Osteocyte (in vitro differentiated cells): ENCODE measurements at places on chromosomes 6 and 20.
A peak's percentile ranks its signal among the peaks of the same experiment; 100 is the strongest.

DNA sequence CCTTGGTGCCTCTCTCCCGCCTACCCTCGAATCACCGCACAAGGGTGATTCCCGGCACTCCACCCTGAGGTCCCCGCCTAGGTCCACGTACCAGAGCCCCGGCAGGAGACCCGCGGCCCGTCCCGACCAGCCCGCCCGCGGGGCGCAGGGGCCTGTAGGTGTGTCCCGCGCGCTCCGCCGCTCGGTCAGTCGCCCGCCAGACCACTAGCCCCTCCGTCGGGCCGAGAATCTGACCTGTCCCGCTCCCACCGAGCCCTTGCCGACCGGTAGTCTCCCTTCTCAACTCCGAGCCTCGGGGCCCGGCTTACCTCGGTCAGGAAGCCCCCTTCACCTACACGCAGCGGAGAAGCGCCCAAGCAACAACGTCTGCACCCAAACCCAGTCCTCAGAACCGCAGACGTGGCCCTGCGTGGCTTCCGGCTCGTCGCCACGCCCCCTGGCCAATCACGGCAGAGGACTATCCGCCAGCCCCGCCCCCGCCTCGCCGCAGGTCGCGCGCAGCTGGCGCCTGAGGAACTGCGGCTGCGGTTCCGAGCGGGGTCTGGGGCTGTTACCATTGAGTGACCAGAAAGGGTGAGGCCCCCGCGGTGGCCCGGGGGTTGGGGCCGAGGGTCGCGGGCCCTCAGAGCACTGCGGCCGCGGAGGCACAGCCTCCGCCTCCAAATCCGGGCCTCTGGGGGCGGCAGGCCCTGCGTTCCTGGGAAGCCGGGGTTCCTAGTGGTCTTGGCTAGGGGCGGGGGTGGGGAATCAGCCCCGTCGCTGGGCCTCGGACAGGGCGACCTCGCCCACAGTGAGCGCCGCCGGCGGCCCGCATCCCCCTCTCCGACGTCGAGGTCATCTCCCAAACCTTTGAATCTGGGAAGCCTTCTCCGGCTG, at the start of the genes PGM3 and RWDD2A:
Gene PGM3, minus strand, starts transcription at position 395 of the 876 bp plus-strand sequence. CDS start 2,253 bp downstream, outside the sequence.
Gene RWDD2A, plus strand, starts transcription at position 487 of the 876 bp plus-strand sequence. CDS start 1,095 bp downstream, outside the sequence.
- peak; percentile 95 for DNase-seq

- no peak for DNase-seq
Observed at GRCh38 chr20:9555781-9556180, 41.4 kb downstream of the LAMP5 start.

GRCh38 chr6:82017288-82017687, 230.3 kb downstream of the IBTK start:
- DNase-seq: no peak

DNA sequence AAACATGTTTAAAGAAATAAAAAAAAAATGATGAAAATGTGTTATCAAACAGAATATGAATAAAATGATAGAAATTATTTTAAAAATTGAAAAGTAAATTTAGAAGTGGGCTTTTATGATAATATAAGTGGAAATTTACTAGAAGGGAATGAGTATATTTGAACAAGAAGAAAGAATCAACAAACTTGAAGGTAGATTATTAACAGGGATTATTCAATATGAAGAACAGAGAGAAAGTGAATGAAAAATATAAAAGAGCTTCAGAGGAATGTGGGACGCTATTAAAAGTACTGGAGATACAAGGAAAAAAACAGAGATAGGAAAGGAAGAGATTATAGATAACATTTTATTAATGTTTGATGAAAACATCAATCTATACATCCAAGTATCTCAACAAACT, 1014.4 kb upstream of the CITED2 start:
- no peak for DNase-seq

- DNase-seq: no peak
Observed at GRCh38 chr6:113903666-113904330, 46.7 kb downstream of the MARCKS start.

GRCh38 chr6:26485112-26485780, 14.9 kb upstream of the BTN1A1 start:
- DNase-seq: no peak

DNA sequence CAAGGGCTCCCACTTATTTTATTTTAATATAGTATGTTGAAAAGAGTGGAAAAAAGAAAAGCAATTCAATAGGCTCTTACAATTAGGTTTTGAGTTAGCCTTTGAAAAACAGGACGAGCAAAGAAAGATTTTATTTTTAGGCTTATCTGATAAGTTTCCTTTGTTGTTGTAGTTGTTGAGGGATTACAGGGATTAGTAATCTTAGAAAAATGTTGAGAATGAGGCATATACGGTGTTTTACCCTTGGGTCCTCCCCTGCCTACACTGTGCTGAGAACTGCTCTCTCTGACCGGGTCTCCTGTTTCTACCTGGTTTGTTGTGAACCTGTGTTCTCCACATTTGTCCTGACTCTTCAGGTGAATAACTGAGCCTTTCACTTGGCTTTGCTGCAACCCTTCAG, 16.7 kb downstream of the TRAPPC3L start:
- DNase-seq: no peak

DNA sequence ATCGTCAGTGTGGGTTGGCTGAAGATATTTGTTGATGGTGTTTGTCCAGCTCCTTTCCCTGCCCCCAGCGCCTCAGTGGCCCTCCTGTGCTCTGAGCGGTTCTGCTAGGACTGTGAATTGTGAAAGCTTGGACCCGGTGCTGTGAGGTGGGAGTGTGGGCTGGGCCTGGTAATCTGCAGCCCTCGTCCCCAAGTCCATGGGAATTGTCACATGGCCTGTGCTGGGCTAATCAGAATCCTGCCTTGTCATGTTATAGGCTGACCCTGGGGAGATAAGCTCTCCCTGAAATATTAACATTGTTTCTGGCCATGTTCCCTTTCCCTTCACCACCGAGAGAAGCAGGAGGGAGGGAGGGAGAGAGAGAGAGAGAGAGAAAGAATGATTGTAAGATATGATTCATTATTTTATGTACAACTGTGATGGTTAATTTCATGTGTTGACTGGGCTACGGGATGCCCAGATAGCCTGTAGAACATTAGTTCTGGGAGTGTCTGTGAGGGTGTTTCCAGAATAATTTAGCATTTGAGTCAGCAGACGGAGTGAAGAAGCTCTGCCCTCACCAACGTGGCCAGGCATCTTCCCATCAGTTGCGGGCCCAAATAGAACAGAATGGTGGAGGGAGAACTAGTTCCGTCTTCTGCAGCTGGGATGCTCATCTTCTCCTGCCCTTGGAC, 62.4 kb downstream of the TFAP2C start:
- no peak for DNase-seq

GRCh38 chr20:6395695-6396094, 272.9 kb upstream of the FERMT1 start:
- no peak for DNase-seq

DNA sequence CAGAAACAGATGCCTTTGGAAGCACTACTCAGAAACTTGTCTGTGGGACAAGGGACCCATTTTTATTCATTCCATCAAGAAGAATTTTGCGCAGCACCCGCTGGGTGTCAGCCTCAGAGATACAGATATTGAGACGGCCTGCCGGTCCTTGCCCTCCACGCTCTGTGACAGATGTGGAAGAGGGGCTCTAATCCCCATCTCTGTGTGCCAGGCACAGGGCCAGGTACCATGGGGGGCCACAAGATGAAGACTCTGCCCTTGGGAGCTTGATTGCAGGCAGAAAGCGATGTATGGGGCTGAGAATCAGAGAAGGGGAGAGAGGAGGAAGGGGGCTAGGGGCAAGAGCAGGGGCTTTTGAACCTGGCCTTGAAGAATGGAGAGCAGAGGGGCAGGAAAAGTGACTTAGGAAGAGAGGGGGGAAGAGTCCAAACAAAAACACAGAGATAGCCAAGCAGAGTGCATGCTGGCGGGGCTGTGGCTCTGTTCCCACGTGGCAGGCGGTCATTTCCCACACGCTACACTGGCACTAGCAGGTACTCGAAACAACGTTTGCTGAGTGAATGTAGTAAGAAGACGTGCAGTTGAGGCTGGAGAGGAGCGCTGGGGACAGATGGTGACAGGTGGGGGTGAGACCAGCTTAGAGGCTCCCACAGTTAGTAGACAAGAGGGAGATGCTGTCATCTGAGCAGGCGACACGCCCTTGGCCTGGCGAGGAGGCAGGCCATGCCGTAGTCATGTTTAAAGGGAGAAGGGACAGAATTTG, 170.3 kb upstream of the SNX9 start:
- no peak for DNase-seq

DNA sequence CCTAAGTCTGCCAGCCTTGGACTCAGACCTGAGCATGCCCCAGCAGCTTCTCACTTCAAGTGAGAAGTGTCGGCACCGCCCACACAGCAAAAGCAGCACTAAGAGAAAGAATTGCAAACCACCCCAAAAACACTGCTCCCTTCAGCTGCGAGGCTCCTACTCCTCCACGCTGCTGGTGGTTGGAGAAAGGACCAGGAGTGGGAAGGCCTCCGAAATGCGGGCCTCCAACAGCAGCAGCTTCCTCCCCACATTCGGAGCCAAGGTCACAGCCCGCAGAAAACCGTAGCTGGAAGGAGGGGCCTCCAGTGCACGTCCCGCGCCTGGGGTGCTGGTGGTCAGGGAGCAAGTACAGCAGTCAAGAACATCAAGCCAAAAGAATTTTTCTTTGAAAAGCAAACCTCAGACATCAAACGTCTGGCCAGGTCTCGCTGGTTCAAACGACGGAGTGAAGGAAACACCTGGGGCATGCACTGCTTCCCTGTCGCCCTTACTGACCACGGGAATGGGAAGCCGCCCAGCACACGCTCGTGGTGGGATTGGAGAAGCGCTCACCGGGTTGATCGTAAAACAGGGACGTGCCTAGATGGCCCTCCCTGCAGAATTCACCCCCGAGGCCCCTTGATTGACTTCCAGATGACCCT, 185.6 kb upstream of the CST7 start:
- DNase-seq: peak; percentile 78

DNA sequence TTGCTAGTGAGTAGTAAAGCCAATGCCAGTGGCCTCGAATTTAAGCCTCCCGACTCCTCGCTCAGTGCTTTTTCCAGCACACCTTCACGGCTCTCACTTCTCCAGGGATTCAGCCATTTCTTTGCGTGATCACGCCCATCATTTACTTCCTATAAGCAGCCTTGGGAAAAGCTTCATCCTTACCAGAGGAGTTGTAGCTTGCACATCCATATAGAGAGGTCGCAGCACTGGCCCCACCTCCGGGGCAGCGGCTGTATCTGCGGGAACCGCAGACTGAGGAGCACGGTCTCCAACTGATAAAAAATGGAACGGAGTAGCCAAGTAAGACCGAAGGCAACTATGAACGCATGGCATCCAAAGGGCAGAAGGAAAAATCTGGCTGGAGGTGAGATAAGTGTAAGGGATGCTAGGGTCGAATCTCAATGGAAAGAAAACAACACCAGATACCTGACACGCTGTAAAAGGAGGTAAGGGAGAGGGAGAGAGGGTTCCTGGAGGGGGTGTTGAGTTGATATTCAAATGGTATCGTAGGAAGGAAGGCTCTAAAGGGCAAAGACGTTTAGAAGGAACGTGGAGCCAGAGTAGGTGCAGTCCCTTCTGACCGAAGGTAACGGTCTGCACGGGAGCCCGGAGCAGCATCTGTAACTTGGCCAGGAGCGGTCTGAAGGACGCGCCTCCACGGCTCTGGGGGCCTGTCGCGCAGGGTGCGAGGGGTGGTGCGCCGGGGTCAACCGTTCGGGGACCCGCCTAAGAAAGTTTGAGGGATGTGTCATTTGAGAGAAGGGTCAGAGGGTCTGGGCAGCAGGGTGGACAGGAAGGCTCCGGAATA, 640 bp downstream of the NFS1 start:
- peak; percentile 70 for DNase-seq

DNA sequence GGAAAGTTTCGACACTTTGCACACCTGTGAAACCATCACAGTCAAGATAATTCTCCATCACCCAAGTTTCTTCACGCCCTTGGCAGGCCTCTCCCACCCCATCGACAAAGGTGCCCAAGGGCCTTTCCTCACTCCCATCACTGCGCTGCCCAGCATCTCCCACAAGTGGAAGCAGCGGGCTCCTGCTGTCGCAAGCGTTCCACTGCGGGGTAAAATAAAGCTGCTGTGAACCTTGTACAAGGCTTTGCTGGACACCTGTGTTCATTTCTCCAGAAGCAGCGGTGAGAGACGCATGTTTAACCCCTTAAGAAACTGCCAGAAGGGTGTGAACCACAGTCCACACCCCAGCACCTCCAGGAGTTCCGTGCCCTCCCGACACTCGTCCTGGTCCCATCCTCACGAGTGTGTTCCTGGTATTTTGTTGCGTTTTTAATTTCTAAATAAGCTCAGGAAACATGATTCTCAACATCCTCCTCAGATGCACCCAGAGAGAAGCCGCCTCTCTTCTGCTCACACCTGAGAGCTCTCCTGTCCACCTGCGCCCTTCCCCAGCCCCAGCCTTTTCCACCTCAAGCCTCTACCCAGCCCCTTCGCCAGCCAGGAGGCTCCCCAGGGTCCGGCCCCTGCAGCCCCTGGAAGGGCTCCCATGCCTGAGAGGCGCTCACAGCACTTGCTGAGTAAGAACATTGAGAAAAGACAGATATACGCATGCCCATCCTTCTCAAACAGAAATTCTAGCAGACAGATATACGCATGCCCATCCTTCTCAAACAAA, 97.5 kb downstream of the TAF4 start:
- DNase-seq: no peak

DNA sequence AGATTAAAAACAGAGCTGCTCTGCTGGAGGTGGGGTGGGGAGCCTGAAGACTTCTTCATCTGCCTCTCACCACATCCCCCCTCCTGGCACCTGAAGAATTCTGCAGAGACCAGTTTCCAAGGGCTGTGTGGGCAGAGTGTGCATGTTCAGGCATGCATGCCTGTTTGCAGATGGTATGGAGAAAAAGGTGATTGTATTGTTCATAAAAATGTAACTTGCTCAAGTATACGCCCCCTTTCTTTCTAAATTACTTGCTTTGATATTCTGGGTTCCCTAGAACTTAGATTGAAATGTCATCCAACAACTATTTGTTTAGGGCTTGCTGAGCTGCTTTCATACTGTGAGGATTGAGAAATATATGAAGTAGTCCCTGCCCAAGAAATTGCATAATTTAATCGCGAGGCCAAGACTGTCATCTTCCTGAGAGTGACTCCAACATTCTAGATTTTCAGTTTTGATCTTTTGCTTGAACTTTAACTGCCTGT, 83.6 kb downstream of the LCA5 start:
- no peak for DNase-seq

DNA sequence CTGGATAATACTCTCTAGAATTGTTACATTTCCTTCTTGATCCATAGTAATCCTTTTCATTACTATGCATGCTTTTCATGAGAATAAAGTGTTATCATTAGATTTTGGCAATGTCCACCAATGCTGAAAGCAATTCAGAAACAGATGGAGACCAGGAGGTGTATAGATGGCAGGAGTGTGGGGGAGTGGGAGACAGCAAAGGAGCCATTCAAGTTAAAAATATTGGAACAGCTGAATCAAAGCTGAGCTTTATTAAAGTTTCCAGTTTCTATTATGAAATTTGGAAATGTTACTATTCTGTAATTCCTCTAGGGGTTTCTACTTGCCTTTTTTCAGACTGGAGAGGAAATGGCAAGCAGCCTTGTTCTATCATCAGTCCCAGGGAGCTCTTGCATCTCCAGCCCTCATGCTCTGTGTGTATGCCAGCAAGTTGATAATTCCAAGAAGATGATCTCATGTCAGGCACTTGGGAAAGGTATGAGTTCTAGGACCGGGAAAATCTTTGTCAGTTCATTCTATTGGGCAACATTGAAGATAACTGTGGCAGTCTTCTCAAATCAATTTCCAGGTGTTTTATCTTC, 228.0 kb downstream of the CD109 start:
- no peak for DNase-seq

- no peak for DNase-seq
Observed at GRCh38 chr6:116445102-116445501, 16.1 kb upstream of the CALHM6 start.

- DNase-seq: no peak
Observed at GRCh38 chr20:11952639-11953038, 34.9 kb downstream of the BTBD3 start.

GRCh38 chr6:31498748-31499147, 803 bp downstream of the MICB start:
- no peak for DNase-seq
